ENCODE measurements at places on chromosomes 16 and 17. TPM values are rescaled to one million over a fixed set of nuclear protein-coding genes. Genes with fewer than 3 reads are reported as not detected.

GRCh38 chr16:25140459-25140858 is 28.9 kb downstream of the LCMT1 start:
- no peak for DNase-seq

GRCh38 chr16:49019831-49020230 is 261.8 kb downstream of the CBLN1 start:
- DNase-seq, result no peak

- DNase-seq, result no peak
Measured at GRCh38 chr16:9679213-9679767, 502.9 kb downstream of the GRIN2A start.

MMP28 gene
- total RNA-seq, result 55.6 TPM

RAB26 gene
- total RNA-seq, result 0.67 TPM

PDF gene
- total RNA-seq, result 8.8 TPM
